ENCODE measurements at places on chromosomes 4 and X.
A peak's percentile ranks its signal among the peaks of the same experiment; 100 is the strongest.

DNA sequence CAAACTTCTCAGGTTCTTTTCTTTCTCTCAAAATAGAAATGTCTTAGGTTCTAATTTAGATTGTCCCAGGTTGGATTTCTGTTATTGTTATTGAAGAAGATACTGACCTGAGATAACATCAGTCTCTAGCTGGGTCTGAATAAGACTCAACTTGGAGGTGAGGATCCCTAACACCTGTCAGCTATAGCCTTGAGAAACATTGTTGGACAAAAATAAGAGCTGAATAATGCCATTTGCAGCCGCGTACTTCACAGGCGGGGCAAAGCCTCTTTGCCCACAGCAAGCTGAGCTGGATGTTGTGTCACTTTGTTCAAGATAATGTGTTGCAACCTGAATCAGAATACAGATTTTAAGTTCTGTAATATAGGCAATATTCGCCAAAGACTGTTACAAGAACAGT lies 35.6 kb downstream of the VCX3B start:
- no peak for DNase-seq

- no peak for DNase-seq
Observed at GRCh38 chr4:182975806-182976205, 58.6 kb upstream of the DCTD start.

DNA sequence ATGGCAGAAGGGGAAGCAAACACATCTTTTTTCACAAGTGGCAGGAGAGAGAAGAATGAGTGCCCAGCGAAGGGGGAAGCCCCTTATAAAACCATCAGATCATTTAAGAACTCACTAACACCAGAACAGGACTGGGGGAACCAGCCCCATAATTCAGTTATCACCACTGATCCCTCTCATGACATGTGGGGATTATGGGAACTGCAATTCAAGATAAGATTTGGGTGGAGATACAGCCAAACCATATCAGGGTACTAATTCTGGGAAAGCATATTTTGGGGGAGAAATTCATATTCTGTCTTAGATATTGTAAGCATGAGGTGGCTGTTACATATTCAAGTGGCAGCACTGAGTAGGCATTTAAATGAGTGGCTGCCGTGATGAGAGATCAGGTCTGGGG lies 87.8 kb downstream of the RAPGEF2 start:
- no peak for DNase-seq

DNA sequence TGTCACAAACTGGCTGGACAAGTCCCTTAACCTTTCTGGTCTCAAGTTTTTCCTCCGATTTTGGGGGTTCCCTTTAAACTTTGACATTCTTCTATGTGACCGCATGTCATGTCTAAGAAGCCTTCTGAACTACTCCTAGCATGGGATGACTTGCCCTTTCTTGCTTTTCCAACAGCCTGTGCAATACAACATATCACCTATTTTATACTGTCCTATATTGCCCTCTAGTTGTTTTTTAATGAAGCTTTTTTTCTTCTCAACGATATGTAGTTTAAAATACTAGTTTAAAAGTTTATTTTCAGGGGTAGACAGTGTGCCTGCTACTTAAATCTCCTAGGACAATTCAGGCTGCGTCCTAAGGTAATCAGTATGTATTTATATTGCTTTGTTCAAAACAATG lies 1.0 kb upstream of the IGBP1 start:
- DNase-seq = no peak

DNA sequence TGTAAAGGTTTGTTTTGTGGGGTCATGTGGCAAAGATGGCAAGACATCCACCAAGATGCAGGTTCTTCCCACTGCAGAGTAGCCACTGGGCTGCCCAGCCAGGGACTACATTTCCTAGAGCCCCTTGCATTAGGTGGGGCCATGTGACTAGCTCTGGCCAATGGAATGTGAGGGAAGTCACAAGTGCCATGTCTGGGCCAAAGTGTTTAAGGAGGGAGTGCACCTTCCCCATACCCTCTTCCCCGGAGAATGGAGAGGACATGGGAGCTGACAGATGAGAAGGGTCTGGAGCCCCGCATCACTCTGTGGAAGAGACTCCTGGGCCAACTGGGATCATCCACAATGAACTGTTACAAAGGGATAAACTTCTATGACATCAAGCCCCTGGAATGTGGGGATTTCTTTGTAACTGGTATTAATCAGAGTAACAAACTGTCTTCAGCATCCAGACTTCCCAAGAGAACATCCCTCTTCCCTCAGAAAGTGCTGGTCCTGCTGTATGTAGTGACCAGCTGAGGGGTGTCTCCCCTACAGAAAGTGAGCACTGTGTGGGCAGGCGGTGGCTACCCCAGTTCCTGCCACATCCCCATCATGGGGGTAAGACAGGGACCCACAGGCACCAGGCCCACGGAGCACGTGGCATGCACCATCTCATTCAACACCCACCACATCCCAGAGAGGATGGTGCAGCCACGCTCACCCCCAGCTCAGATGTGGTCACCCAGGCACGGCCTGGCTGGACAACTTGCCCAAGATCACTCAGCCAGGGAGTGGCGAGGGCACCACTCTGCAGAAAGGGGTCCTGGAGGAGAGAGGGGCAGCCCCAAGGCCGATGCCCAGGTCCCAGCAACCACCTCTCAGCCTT lies 10.9 kb downstream of the PPP2R2C start:
- no peak for DNase-seq

- DNase-seq = no peak
Observed at GRCh38 chrX:115178473-115178872, 10.7 kb upstream of the RBMXL3 start.

GRCh38 chr4:136112116-136112515 lies 1420.2 kb downstream of the PCDH18 start:
- DNase-seq = no peak

- no peak for DNase-seq
Observed at GRCh38 chrX:150158554-150159332, 204.4 kb upstream of the MAMLD1 start.

- DNase-seq = peak; percentile 81
Observed at GRCh38 chrX:131816551-131817136, 206.5 kb upstream of the STK26 start.

GRCh38 chr4:177907736-177908424 lies 465.6 kb upstream of the AGA start:
- DNase-seq = no peak

- DNase-seq = no peak
Observed at GRCh38 chrX:105975382-105975781, 63.1 kb downstream of the SERPINA7 start.

GRCh38 chr4:140790171-140790570 lies 34.0 kb upstream of the TBC1D9 start:
- DNase-seq = no peak

GRCh38 chrX:71095981-71096759 lies 519 bp downstream of the FOXO4 start:
- no peak for DNase-seq

DNA sequence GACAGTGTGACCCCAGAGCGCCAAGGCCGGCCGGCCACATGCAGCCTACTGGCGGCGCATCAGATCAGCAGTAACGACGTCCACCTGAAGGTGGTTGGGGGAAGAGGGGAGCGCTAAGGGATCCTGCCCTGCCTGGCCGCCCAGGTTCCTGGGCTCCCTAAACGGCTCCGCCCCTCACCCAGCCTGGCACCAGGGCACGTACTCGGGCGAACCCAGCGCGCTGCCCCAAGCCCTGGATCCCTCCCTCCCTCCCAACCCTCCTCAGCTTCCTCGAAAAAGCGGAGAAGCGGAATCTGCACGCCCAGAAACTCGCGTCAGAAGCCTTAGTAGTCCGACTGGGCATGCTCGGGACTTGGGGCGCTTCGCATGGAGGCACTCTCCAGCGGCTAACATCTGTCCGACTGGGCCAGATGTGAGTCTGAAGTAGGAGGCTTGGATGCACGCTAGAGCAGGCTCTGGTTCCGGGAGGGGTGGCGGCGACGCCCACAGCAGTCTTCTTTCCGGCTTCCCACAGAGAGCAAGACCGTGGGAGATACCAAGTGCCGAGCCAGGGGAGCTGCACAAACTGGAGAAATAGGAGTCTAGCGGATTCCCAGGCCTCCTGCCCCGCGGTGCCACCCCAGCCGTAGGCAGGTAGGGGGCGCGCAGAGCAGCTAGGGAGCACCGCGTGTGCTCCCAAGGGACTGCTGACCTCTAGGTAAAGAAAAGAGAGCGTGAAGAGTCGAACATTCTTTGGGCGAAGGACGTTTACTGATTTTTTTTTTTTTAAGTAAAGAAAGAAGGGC lies 114.3 kb upstream of the TEX13C start:
- no peak for DNase-seq

GRCh38 chr4:108683479-108683878 lies 33.1 kb downstream of the OSTC start:
- DNase-seq = no peak

- DNase-seq = no peak
Observed at GRCh38 chr4:22941688-22942375, 249.1 kb downstream of the GBA3 start.

GRCh38 chrX:149286940-149287349 lies 218.2 kb downstream of the IDS start:
- DNase-seq = peak; percentile 34

DNA sequence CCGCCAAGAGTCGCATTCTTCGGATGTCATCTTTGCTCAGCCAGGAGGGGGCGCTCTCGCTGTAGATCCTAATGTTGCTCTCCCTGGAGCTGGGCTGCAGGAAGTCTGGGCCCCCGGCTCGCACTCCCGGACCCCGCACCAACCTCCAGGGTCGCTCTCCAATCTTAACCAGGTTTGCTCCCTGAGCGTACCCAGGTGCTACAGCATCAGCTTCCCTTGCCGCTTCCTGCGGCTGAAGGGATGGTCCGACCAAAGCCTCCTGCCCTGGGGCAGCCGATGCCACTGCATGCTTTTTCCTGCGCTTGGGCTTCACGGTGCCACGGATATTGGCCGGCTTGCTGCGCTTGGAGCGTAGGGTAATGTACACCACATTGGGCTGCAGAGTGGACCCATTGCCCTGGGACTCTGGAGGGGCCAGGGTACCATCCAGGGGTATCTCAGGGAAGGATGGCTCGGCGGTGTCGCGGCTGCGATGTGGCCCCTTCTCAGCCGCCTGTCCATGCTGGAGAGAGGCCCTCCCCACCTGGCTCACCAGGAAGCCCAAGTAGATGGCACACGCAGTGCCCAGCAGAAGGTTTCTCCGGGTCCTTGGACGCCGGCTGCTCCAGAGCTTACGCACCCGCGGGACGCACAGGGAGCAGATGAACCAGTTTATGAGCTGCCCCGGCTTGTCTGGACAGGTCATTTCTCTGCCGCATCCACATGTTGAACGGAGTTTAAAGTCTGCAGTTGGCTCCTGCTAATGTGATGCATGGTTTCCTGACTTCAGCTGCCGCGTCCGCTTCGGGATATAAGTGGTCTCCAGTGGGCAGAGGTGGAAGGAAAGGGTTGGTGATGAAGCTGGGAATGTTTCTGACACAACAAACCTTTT lies 1.9 kb downstream of the GASK1B start:
- peak; percentile 14 for DNase-seq

- DNase-seq = no peak
Observed at GRCh38 chrX:115427861-115428410, 133.0 kb upstream of the PLS3 start.

- no peak for DNase-seq
Observed at GRCh38 chrX:83593634-83594294, 85.7 kb downstream of the POU3F4 start.
